ENCODE measurements at places on chromosomes 5 and 9. TPM values are rescaled to one million over a fixed set of nuclear protein-coding genes. Genes with fewer than 3 reads are reported as not detected.
A peak's percentile ranks its signal among the peaks of the same experiment; 100 is the strongest.

DNA sequence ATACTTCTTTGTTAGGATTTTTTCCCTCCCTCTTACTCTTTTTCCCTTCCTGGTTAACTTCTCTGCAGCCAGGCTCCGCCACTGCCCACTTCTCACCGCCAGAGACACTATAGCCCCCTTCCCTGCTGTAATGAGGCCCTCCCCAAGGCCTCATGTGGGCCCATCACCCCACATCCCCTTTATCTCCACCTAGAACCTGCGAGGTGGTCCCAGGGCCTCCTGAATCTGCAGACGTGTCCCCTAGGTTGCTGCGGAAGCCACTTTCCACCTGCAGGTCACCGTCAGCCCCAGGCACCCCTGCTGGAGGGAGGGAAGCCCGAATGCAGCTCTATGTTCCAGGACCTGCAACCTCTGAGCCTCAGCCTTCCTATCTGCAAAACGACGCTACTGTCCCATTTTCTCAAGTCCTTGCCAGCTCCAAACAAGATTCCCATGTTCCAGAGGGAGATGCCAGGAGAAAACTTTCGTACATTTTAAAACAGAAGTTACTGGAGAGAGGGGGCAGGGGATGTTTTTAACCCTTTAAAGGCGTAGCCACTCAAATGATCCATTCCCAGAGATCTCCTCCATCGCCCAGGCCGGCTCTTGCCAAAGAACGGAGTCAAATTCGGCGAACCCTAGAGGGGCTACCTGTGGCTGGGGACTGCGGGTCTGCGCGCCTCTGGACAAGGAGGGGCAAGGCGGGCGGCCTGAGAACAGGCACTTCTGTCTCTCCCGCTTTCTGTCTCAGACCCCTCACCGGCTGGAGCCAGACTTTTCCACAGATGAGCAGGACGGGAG is 929 bp downstream of the SH3PXD2B start:
- DNase-seq: no peak

GRCh38 chr9:131899296-131900228 is 159.7 kb upstream of the RAPGEF1 start:
- DNase-seq: no peak

- DNase-seq: no peak
Observed at GRCh38 chr5:40402007-40402364, 277.7 kb upstream of the PTGER4 start.

DNA sequence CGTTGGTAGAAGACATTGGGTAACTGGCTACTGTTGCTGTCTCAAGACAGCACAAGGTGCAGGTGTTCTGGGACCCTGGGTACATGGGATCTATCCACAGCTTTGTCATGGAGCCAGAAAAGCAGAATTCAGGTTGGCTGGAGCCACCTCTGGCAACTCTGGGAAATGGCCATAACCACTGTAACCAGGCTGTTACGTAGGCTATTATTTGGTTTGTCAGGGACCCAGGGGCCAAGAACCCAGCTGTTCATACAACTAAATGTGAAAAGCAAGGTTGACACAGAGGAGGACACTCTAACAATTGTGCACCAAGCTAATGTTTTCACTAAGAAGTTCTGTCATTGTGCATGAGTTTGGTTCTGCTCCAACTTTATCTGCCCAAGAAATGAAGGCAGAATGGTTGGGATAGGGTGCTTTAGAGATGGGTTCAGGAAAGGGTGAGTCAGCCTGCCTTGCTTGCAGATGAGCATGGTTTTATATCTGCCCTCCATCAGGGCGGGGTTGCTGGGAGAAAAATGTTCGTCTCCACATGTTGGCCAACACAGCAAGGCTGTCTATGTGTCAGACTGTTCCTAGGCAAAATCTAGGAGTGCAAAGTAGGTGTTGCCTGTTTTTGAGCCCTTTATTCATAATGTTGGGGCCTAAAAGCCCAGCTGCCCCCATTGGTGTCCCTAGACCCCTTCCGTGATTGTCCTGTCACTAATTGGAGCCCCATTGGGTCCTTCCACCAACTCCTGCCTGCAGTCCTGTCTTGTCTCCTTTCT is 131.3 kb upstream of the DAP start:
- no peak for DNase-seq

- DNase-seq: no peak
Observed at GRCh38 chr9:1462626-1463308, 412.6 kb downstream of the DMRT2 start.

DNA sequence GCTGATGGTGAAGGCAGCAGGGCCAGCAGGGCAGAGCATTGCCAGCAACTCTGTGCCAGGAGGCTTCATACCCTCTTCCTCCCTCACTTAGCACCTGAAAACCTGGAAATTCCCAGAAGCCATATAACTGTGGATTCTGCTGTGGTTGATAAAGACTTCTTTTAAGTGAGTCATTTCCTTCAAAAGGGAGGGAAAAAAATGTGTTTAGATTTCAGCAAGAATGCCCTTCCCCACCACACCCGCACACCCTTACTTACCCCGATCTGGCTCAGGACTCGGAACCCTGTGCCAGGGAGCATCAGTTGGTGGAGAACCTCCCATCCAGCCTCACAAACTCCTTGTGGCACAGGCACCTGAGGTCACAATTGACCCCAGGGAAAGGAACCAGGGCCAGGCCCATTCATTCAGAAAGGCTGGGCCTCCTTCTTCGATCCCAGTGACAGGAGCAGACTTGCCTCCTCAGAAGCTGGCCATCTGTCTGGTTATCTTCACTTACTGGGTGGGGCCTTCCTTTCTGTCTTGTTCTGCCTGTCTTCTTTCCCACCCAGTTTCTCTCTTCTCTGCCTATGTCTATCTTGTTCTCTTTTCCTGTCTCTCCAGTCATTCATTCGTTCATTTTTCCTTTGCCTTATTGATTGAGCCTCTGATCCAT is 62.6 kb downstream of the PLAC8L1 start:
- no peak for DNase-seq

GRCh38 chr9:109789971-109790370 is 10.0 kb downstream of the PALM2AKAP2 start:
- no peak for DNase-seq

DNA sequence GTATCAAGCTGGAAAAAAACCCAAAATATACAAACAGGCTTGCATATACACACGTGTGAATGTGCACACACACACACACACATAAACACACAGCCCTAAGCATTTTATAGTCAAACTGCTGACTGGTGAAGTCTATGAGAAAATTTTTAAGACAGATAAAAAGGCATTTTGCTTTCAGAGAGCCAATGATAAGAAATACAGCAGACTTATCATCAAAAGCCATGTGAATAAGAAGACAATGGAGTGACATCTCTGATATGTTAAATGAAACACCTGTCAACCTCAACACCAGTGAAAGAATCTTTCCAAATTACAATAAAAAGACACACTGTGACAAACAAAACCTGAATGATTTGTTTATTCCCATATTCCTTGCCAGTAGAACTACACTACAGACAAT is 233.3 kb downstream of the CDH9 start:
- DNase-seq: no peak

DNA sequence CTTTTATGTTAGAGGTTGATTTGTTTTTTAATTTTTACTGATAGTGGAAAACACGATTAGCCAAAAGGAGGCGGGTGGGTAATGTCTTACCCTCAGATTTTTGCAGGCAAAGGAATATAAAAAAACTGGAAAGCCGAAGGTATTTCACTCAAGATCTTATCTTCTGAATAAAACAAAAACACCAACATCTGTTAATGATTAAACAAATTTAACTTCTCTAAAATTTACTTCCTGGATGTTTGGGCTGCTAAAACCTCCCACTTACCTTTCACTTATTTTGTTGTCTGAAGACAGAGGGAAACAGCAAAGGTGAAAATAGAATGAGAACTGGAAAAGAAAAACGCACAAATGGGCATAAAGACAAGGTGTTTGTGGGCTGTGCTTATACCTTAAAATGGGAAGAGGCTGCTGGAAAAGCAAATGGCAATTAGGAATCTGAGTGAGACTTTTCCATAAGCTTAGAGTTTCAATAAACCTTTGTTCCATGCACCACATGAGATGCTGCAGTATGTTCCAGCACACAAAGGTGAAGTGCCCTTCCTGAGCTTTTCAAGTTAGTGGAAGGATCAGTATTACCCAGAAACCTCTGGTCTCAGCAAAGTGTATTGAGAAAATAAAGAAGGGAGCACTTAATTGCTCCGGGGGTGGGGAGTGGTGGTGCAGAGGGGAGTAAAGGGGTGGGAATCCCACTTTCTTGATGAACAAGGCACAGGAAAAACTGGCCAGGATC is 298.3 kb downstream of the BNC2 start:
- DNase-seq: no peak

- no peak for DNase-seq
Observed at GRCh38 chr5:144206141-144206540, 35.5 kb downstream of the KCTD16 start.

GRCh38 chr9:12163723-12164458 is 529.3 kb upstream of the TYRP1 start:
- no peak for DNase-seq

DNA sequence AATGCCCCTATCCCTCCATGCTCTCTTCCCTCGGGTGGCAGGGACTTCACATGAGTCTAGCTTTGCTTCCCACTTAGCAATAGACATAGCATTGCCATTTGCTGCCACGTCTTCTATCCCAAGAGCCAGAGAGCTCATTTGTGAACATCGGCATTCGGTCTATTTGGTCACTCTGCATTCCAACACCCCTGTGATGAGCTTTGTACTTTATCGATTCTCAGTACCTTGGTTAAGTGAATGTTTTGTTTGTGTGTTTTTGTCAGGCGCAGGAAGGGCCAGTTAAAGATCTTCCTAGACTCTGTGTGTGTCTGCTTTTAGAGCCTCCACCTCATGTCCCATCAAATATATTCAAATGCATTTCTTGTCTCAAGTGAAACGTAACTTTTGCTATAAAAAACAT is 141.7 kb downstream of the TARS1 start:
- DNase-seq: no peak

DNA sequence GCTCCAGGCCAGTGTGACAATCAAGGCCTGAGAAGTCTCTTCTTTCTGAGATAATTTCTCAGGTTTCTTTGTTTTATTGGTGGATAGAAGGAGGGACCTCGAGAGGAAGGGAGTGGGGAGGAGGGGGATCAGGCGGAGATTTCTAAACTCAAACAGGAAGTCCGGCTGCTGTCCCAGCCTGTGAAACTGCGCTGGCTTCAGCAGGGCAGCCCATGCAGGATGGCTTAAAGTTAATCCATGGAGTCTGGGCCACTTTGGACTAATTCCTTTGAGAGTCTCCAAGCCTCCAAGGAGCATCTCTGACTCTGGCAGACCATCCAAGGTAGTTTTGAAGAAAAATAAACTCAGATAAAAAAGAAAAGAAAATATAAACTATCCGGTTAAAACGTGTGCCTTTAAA is 378.5 kb downstream of the MLLT3 start:
- no peak for DNase-seq

GRCh38 chr5:28344836-28345433 is 1306.5 kb upstream of the CDH9 start:
- DNase-seq: peak; percentile 0

DNA sequence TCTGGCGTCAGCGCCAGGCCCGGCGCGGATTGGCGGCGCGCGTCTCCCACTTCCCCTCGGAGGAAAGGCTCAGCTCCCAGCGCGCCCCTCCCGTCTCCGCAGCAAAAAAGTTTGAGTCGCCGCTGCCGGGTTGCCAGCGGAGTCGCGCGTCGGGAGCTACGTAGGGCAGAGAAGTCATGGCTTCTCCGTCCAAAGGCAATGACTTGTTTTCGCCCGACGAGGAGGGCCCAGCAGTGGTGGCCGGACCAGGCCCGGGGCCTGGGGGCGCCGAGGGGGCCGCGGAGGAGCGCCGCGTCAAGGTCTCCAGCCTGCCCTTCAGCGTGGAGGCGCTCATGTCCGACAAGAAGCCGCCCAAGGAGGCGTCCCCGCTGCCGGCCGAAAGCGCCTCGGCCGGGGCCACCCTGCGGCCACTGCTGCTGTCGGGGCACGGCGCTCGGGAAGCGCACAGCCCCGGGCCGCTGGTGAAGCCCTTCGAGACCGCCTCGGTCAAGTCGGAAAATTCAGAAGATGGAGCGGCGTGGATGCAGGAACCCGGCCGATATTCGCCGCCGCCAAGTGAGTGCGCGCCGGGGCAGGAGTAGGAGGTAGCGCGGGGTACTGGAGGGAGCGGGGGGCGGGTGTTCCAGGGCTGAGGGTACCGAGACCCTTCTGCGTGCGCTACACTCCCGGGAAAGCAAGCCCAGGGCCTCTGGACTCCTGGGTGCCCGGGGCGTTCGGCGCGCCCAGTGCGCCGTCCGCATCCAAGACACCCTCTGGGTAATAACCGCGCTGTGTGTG is at the start of gene MSX2:
TSS of gene MSX2 (plus strand) at position 99 of the 777 bp plus-strand sequence. CDS start at position 177, 78 bp downstream.
- no peak for DNase-seq

- DNase-seq: no peak
Observed at GRCh38 chr5:175680463-175680862, 22.6 kb downstream of the HRH2 start.

DNA sequence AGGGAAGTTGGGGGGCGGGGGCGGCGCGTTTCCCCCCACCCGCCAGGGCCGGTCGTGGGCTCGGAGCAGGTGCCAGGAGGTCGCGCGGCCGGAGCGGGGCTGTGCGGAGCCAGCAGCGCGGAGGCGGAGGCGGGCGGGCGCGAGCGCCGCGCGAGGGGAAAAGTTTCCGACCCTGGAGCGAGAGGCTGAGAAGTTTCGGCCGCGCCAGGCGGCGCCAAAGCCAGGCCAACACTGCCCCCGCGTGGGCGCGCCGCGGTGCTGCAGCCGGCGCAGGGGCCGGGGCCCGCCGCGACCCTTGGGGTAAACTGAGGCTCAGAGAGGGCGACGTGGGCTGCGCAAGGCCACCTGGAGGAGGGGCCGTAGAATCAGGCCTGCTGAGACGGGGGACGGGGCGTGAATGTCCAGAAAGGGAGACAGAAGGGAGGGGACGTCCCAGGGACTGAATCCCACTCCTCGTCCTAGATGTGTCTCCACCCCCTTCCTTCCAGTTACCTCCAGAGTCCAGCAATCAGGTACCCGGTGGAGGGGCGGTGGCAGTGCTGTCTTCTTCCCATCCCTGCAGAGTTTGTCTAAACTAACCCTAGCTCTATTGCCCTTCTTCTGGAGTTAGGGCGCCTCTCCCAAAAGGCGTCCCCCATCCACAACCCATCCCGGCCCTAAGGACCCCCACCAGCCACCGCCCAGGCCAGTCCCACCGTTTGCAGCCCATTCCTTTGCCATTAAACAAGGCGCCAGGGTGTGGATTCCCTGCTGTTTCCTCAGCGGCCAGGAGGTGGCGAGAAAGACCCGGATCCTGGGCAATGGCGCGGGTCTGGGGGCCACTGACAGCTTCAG is 10.2 kb downstream of the C9orf50 start:
- DNase-seq: no peak

DNA sequence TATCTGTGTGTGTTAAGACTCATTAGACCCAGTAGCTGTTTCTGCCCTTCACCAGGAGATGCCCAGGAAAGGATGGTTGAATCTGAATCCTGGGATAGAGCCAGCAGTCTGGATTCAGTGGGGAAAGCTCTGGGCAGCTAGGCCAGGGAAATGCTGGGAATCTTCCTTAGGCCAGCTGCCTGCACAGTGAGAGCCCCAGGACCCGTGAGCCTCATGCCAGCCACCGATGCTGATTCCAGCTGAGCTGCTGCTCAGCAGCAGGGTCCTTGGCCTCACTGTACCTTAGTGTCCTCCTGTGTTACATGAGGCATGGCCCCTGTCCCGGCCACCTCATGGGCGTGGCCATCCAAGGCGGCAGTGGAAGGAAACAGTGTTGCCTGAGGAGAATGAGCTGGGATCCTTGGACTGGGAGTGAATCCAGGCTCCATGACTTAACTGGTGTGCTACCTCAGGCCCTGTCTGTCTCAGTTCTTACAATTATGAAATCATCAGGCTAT is 87.1 kb downstream of the AMBP start:
- DNase-seq: no peak

TRIP13 gene
- 27.9 TPM for total RNA-seq

KIF4B gene
- 0.05 TPM for total RNA-seq

RALGPS1 gene
- 3.1 TPM for total RNA-seq

PLEKHG4B gene
- total RNA-seq: 0.05 TPM

GGTA1 gene
- 0.13 TPM for total RNA-seq

SIT1 gene
- 84.9 TPM for total RNA-seq

PSD2 gene
- total RNA-seq: not detected

Measured in GM12878 (cell line).